ENCODE measurements at places on chromosomes 6 and 20. TPM values are rescaled to one million over a fixed set of nuclear protein-coding genes. Genes with fewer than 3 reads are reported as not detected.

DNA sequence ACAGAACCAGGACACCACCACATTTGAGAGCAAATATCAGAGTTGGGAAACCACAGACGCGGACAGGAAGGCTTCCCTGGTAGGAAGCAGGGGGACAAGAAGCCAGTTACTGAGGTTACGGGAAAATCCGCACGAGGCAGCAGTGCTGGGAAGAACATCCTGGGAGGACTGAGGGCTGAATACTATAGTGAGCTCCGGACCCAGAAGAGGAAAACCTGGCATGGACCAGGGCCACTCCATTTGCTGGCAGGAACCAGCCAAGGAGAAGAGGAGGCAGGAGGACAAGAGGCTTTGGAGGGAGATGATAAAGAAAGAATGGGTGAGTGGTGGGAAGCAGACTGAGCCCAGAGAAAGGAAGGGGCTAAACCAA is 6.1 kb upstream of the DSN1 start:
- H3K27me3 ChIP-seq = no peaks in the 10 kb centered on the region
- H3K4me1 ChIP-seq = no peaks in the 10 kb centered on the region
- H3K4me3 ChIP-seq = no peak overlapping the region
- peaks cover 14% of the 10 kb centered on the region for H3K36me3 ChIP-seq
- DNase-seq = no peak

- no peaks in the 10 kb centered on the region for H3K27me3 ChIP-seq
- H3K27ac ChIP-seq = no peak overlapping the region
- H3K4me1 ChIP-seq = no peaks in the 10 kb centered on the region
- no peaks in the 10 kb centered on the region for H3K36me3 ChIP-seq
- DNase-seq = no peak
- no peak overlapping the region for H3K4me3 ChIP-seq
These were observed 12.7 kb downstream of the MANEA start for GRCh38 chr6:95589826-95590570.

DNA sequence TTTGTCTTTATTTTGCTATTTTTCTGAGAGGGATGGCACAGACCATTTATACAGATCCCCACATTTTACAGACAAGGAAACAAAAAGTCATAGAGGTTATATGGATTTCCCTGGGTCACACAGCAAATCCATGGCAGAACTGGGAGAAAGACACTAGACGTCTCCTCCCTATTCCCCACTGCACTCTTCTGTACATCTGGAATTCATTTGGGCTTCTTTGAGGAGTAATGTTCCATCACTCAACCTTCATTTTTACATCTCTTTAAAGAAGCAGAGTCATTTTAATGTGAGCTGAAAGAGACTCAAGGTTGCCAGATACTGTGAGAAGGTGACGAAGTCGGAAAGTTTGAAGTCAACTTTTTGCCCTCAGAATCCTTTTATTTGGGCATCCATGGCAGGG is 207.3 kb downstream of the OTOR start:
- DNase-seq = no peak
- H3K36me3 ChIP-seq = no peaks in the 10 kb centered on the region
- no peaks in the 10 kb centered on the region for H3K4me1 ChIP-seq
- no peak overlapping the region for H3K27ac ChIP-seq
- H3K4me3 ChIP-seq = no peak overlapping the region
- no peaks in the 10 kb centered on the region for H3K27me3 ChIP-seq

DNA sequence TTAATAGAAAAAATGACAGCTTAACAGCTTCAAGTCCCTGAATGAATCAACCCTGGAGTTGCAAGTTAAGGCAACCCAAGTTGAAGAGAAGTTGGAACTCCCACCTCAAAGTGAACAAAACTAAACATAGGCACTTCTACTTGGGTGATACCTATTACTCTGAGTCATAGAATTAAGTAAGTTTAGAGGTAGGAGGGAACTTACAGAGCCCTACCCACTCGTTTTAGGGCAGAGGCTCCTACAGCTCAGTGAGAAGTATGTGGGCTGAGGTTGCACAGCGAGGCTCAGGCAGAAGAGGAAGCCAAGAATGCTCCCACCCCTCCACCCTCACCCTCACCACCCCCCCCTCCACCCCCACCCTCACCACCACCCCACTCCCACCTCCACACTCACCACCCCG is 42.2 kb downstream of the NFATC2 start:
- no peaks in the 10 kb centered on the region for H3K4me1 ChIP-seq
- H3K27me3 ChIP-seq = peaks cover 10% of the 10 kb centered on the region
- H3K27ac ChIP-seq = no peak overlapping the region
- H3K4me3 ChIP-seq = no peak overlapping the region

- no peaks in the 10 kb centered on the region for H3K27me3 ChIP-seq
- H3K27ac ChIP-seq = no peak overlapping the region
- no peak for DNase-seq
- no peaks in the 10 kb centered on the region for H3K4me1 ChIP-seq
- H3K4me3 ChIP-seq = no peak overlapping the region
- H3K36me3 ChIP-seq = no peaks in the 10 kb centered on the region
These were observed 35.2 kb upstream of the BCLAF1 start for GRCh38 chr6:136324686-136325380.

DNA sequence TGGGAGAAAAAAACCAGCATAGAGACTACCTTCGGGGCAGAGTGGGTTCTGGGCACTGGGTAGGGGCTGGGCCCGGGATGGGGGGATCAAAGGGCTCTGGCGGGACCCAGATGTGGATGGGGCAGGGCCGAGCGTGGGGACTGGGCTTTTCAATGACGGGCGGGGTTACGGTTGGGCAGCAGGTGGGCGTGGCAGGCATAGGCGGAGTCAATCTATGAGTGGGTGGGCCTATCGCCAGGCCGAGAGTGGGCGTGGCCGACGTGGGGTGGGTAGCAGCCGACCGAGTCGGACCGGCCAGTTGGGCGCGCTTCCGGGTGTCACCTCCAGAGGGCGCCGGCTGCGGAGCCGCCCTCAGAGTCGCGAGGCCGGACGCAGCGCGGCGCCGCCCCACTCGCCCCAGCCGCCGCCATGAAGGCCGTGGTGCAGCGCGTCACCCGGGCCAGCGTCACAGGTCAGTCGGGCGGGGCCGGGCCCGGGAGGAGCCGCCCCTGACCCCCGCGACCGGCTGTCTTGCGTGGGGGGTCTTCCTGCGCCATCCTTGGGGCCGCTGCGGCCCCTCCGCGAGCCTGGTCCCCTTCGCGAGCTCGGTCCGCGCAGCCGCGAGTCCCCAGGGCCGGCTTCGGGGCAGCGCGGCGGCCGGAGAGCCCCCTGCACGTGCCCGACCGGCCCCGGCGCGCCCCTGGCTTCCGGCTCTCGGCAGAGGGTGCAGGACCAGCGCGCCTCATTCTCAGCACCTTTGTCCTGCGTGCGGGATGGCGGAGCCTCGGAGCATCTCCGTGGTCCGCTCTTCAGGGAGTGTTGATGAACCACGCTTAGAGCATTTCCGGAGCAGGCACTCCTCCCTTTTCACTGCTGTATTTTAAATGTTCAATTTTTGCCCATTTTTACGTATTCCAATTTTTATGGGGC is at the start of gene DTD1:
DTD1 (plus strand) TSS at position 390 of the 909 bp plus-strand sequence; CDS start at position 409, 19 bp downstream.
- H3K27me3 ChIP-seq = no peaks in the 10 kb centered on the region
- peak within 1 kb of the TSS; percentile 95 for H3K4me3 ChIP-seq
- H3K4me1 ChIP-seq = peaks cover 8% of the 10 kb centered on the region
- peak within 1 kb of the TSS; percentile 65 for H3K27ac ChIP-seq

DNA sequence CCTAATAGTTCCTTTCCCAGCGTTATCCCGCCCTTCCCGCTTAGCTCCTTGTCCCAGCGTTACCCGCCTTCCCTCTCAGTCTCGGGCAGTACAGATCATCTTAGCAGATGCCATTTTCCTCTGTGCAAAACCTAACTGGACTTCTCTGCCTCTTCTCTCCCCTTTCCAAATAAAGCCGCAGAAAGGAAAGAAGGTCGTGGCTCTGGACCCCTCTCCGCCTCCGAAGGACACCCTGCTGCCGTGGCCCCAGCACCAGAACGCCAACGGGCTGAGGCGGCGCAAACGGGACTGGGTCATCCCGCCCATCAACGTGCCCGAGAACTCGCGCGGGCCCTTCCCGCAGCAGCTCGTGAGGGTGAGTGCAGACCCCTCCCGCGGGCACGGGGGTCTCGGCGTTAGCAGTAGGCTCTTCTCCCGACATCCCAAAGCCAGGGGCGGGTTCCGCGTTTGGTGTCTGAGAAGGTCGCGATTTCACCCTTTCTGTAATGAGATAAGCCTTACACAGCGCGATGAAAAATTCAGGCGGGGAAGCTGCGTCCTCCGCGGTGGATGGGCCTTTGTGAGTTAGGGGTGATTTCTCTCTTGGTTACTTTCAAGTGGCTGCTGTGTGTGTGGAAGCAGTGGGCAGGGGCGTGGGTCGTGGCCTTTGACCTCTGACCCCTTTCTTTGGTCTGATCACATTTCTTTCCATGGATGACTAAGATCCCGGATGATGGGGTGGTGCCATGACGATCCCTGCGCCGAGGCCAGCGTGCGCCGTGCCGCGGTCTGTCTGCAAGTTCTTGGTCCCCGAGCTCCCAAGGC is 292.7 kb downstream of the TAF4 start:
- DNase-seq = no peak
- H3K27ac ChIP-seq = no peak overlapping the region
- H3K27me3 ChIP-seq = peaks cover 13% of the 10 kb centered on the region
- H3K4me1 ChIP-seq = no peaks in the 10 kb centered on the region
- H3K36me3 ChIP-seq = no peaks in the 10 kb centered on the region

OXT gene
- polyA plus RNA-seq = not detected

VSX1 gene
- polyA plus RNA-seq = not detected

DNAH8 gene
- polyA plus RNA-seq = under 0.01 TPM

CLPSL2 gene
- polyA plus RNA-seq = not detected

Measured in keratinocyte (primary cell).